ENCODE measurements at places on chromosomes 5 and 9. TPM values are rescaled to one million over a fixed set of nuclear protein-coding genes. Genes with fewer than 3 reads are reported as not detected.
A peak's percentile ranks its signal among the peaks of the same experiment; 100 is the strongest.

GRCh38 chr9:111074395-111074794, 36.1 kb upstream of the LPAR1 start:
- DNase-seq, result no peak

GRCh38 chr9:4622016-4622415, 40.1 kb upstream of the PLPP6 start:
- DNase-seq, result no peak

- DNase-seq, result no peak
Observed at GRCh38 chr5:122333564-122333963, 21.5 kb downstream of the SNCAIP start.

DNA sequence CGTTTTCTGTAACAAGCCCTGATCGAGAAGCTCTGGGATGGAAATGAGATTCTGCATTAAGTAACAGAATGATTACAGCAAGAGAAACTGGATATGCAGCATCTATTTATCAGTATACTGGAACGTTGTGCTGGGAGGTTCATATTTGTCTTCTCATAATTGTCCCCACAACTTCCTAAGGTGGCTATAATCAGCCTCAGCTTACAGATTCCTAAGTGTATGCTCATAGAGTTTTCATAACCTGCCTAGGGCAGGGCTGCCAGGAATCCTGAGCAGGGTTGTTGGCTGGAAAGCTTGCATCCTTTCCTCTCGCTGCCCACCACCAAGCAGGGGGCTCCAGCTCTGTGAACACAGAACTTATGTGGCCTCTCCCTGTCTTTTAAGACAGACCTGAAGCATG, 70.2 kb downstream of the FNBP1 start:
- DNase-seq, result no peak

GRCh38 chr5:159342840-159343239, 12.6 kb upstream of the IL12B start:
- no peak for DNase-seq

- DNase-seq, result no peak
Observed at GRCh38 chr5:177308740-177309139, 3.0 kb downstream of the MXD3 start.

DNA sequence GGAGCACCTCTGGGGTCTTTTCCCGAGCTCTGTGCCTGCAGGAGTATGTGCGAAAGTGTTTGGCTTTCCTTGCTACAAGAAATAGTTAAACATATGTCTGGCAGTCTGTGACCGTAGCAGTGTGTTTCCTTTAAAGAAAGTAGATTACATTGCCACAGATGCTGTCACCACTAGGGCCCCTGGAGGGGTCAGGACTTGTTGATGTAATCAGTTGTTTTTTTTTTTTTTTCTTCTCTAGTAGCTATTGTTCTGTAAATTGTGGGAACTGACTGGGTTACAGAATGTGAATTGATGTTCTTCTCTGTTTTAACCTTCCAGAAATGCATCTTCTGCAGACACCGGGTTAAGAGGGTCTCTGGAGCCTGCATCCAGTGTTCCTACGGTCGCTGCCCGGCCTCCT, 345.6 kb downstream of the KDM4C start:
- DNase-seq, result no peak

- no peak for DNase-seq
Observed at GRCh38 chr9:108568093-108568492, 287.7 kb downstream of the ACTL7B start.

DNA sequence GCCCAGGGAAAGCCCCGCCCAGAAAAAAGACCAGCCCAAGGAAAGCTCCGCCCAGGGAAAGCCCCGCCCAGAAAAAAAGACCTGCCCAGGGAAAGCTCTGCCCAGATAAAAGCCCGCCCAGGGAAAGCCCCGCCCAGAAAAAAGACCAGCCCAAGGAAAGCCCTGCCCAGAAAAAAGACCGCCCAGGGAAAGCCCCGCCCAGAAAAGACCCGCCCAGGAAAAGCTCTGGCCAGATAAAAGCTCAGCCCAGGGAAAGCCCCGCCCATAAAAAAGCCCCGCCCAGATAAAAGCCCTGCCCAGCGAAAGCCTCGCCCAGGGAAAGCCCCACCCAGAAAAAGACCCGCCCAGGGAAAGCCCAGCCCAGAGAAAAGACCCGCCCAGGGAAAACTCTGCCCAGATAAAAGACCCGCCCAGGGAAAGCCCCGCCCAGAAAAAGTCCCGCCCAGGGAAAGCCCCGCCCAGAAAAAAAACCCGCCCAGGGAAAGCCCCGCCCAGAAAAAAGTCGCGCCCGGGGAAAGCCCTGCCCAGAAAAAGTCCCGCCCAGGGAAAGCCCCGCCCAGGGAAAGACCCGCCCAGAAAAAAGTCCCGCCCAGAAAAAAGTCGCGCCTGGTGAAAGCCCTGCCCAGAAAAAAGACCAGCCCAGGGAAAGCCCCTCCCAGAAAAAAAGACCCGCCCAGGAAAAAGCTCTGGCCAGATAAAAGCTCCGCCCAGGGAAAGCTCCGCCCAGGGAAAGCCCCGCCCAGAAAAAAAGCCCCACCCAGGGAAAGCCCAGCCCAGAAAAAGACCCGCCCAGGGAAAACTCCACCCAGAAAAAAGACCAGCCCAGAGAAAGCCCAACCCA, 11.9 kb downstream of the GRIN1 start:
- peak; percentile 85 for DNase-seq

DNA sequence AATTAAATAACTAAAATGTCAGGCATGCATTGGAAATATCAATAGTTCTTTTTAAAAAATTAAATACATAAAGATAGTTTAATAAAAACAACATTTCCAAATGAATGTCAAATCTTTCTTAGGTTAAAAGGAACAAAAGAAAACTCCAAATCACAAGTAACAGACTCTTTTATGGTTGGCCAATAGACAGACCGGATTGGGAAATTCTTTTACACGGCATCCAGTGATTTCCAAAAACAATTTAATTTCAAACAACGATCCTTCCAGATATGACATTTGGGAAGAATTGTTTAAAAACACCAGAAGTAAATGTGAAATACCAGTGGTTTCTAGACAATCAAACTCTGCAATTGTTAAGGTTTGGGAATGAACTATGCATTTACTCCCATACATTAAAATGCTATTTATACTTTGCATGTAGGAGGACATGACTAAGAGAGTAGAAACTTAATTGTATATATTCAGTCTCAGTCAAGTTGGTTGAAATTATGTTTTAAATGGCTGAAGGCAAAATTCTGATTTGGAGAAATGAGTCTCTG, 32.8 kb downstream of the ZNF474 start:
- DNase-seq, result no peak

DNA sequence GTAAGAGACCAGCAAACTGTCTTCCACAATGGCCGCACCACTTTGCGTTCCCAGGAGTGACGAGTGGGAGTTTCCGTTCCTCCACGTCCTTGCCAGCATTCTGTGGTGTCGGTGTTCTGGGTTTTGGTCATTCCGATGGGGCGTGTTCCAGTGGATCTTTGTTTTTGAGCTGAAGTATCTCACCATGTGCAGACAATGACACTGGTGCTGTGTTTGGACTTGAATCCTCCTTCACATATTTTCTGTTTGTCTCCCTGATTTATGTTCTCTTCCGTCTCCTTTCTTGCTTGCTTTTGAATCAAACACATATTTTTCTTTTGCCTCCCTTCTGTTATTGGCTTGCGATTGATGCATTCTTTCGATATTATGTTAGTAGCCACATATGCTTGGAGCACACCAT, 60.8 kb upstream of the IRX4 start:
- no peak for DNase-seq

The FER gene
- total RNA-seq, result 9.5 TPM

The SLC45A2 gene
- not detected for total RNA-seq

The TMEM171 gene
- total RNA-seq, result not detected
